ENCODE measurements at places on chromosomes 1 and 21.

DNA sequence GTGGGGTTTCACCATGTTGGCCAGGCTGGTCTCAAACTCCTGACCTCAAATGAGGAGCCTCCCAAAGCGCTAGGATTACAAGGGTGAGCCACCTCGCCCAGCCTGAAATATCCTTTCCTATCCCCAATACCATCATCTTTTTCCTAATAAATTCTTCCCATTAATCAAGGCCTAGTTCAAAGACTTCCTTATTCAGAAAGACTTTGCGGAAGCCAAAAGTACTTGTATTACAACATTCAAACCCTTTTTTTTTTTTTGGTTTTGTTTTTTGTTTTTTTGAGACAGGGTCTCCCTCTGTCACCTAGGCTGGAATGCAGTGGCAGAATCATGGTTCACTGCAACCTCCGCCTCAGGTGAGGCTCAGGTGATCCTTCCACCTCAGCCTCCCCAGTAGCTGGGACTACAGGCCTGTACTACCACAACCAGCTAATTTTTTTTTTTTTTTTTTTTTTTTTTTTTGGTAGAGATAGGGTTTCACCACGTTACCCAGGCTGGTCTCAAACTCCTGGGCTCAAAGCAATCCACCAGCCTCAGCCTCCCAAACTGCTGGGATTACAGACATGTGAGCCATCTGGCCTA is 7.6 kb downstream of the SLC19A2 start:
- no peak overlapping the region for H3K27ac ChIP-seq
- H3K4me1 ChIP-seq, result no peaks in the 10 kb centered on the region
- DNase-seq, result no peak
- H3K36me3 ChIP-seq, result peaks cover 19% of the 10 kb centered on the region

DNA sequence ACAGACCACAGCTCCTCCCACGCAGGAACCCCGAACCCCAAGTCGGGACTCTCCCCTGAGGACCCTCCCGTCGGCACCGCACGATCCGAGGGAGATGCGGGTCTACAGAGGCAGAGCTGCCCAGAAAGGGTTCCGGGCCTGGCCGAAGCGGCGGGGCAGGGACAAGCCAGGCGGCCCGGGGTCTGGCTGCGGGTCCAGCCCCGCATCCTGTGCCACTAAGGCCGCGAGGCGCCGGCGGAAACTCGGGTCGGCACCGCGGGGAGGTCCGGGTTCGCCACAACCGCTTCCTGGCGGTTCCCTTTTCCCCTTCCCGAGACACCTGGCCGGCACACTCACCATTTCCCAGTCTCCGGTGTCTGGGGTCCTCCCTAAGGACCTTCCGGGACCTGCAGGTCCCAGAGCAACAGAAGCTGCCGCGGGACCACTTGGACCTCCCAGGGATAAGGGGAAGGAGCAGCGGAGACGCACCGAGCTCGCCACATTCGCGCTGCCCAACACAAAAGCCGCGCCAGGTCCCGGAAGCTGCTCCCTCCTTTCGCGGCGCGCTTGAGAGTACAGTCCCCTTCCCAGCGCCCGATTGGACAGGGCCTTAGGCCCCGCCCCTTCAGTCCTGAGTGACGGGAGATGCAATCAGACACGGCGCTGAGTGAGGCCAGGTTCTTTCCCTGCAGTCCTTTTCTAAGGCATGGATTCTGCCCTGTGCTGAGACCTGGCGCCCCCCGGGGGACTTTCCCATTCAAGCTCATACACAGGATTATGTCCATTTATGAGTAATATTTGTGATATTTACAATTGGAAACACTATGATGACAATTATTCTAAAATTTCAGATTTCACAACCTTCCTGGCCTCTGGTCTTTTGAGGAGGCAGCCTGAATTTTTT is at the start of gene ZNF670:
Gene ZNF670 (minus strand): TSS at position 554 of the 883 bp plus-strand sequence. CDS start 215 bp downstream, at position 339.
- H3K36me3 ChIP-seq, result no peaks in the 10 kb centered on the region
- peak within 1 kb of the TSS; percentile 89 for H3K4me3 ChIP-seq
- H3K27ac ChIP-seq, result peak within 1 kb of the TSS; percentile 69
- peaks cover 4% of the 10 kb centered on the region for H3K4me1 ChIP-seq
- DNase-seq, result peak; percentile 94

- H3K4me3 ChIP-seq, result no peak overlapping the region
- H3K4me1 ChIP-seq, result no peaks in the 10 kb centered on the region
- H3K27ac ChIP-seq, result no peak overlapping the region
- H3K27me3 ChIP-seq, result peaks cover 90% of the 10 kb centered on the region
- DNase-seq, result no peak
These were observed 11.8 kb upstream of the FMOD start for GRCh38 chr1:203362720-203363025.

GRCh38 chr1:94920061-94920460 is 6.8 kb downstream of the CNN3 start:
- peaks cover 6% of the 10 kb centered on the region for H3K36me3 ChIP-seq
- no peaks in the 10 kb centered on the region for H3K27me3 ChIP-seq
- no peak overlapping the region for H3K27ac ChIP-seq
- no peak overlapping the region for H3K4me3 ChIP-seq

DNA sequence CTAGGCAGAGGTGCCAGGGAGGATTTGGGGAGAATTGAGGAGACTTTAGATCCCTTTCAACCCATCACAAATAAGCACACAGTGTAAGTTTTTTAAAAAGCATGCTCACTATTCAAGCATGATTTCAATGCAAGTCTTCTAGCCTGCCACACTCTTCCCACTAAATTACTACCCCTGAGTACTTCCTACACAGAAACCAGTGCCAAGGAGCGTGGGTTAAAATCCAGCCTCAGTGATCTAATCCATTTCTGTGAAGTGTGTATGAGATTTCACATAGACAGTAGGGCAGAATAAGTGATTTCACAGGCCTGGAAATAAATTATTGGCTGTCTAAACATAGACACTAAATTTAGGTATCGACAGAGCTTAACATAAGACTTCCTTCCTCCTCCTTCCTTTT is 142.9 kb upstream of the ATP1B1 start:
- no peak for DNase-seq
- H3K36me3 ChIP-seq, result no peaks in the 10 kb centered on the region

DNA sequence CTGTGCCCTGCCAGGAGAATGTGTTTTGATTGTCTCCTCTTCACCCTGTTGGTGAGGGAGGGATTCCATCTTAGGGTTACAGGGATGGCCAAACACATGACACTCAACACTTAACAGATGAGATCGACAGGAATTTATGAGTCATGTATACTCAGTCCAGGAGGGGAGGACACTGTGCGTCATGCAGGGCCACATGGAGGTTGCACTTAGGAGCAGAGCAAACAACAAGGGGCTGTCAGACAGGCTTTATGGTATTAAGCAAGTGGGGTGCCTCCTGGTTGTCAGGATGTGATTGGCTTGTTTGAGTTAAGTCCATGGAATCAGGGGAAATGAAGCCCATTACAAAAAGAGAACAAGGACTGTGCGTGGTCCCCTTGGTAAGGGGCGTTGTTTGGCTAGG is 26.9 kb downstream of the EDARADD start:
- no peaks in the 10 kb centered on the region for H3K36me3 ChIP-seq
- no peak overlapping the region for H3K4me3 ChIP-seq
- peak; percentile 65 for DNase-seq
- H3K27ac ChIP-seq, result no peak overlapping the region

- H3K27me3 ChIP-seq, result no peaks in the 10 kb centered on the region
- no peaks in the 10 kb centered on the region for H3K4me1 ChIP-seq
- no peak overlapping the region for H3K27ac ChIP-seq
- no peak for DNase-seq
- no peak overlapping the region for H3K4me3 ChIP-seq
These were observed 2.2 kb upstream of the HSD3B1 start for GRCh38 chr1:119504831-119505230.

DNA sequence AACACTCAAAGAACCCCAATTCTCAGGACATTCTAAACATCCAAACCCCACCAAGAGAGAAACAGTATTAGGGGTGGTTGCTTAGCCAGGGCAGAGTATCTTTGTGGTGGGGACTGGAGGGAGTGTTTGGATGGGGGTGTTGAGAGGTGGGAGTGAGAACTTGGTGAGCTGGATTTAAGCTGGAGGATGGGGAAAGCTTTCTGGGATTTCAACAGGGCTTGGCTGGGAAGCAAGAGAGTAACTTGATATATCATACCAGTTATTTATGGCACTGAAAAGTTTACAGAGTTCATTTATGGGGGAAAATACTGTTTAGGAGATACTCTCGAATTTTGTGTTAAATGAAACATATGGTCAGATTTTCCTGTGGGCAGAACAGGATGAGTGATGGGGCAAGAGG is 6.8 kb upstream of the CNIH3 start:
- DNase-seq, result no peak
- H3K4me3 ChIP-seq, result no peak overlapping the region
- no peaks in the 10 kb centered on the region for H3K36me3 ChIP-seq
- H3K27me3 ChIP-seq, result no peaks in the 10 kb centered on the region
- H3K4me1 ChIP-seq, result no peaks in the 10 kb centered on the region
- H3K27ac ChIP-seq, result no peak overlapping the region

DNA sequence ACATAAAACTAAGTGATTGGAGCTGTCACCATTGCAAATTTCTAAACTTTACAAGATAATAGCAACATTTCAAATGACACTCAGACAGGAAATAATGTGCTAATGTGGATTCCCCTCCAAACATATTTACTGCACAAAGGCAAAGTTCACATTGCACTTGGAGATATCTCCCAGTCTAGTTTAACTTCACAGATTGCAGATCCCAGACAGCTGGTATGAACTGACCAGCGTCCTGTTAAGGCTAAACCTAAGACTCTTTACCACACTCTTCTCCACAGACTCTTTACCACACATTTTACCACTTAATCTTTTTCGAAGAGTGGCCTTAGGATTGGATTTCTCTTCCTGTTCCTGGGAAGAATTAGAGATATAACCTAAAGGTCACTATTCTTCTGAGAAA is 40.6 kb upstream of the HSD3B1 start:
- H3K27ac ChIP-seq, result no peak overlapping the region
- peaks cover 26% of the 10 kb centered on the region for H3K27me3 ChIP-seq
- no peaks in the 10 kb centered on the region for H3K4me1 ChIP-seq
- H3K4me3 ChIP-seq, result no peak overlapping the region
- DNase-seq, result no peak
- H3K36me3 ChIP-seq, result no peaks in the 10 kb centered on the region

GRCh38 chr1:210143465-210144062 is 89.0 kb upstream of the SERTAD4 start:
- H3K4me1 ChIP-seq, result no peaks in the 10 kb centered on the region
- no peaks in the 10 kb centered on the region for H3K36me3 ChIP-seq
- peaks cover 12% of the 10 kb centered on the region for H3K27me3 ChIP-seq

GRCh38 chr1:225467193-225468020 is 39.6 kb upstream of the LBR start:
- peaks cover 18% of the 10 kb centered on the region for H3K4me1 ChIP-seq
- H3K36me3 ChIP-seq, result no peaks in the 10 kb centered on the region
- H3K4me3 ChIP-seq, result no peak overlapping the region
- no peak overlapping the region for H3K27ac ChIP-seq
- no peak for DNase-seq

DNA sequence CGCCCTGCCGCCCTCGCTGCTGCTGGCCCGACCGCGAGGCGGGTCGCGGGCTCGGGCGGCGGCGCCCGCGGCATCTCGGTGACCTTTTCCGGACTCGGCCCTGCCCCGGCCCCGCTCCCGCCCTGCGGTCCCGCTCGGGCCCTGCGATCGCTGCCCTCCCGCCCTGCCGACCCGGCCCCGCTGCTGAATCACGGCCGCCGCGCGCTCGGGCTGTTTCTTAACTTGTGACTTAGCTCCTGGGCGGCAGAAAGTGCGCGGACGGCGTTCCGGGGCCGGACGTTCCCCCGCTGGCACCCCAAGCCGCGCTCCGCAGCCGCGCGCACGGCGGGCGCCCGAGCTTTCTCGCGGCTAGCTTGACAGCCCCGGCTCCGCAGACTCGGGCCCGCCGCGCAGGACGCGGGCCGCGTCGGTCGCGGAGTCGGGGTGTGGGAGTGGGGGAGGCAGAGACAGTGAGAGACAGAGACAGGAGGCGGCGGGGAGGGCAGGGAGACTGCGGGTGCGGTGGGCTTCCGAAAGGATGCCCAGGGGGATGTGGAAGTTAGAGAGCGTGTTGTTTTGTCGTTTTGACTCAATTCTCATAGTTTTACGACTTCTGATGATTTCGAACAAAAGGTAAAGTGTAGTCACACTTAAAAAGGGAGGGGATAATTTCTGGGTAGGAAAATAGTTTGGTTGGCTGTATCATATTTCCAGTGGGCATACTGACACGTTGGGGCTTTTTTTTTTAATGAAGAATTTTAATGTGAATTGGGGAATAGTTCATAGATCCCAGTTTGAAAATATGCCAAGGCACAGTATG is 49.8 kb downstream of the PRDM2 start:
- H3K4me3 ChIP-seq, result peak overlapping the region; percentile 94
- peaks cover 13% of the 10 kb centered on the region for H3K36me3 ChIP-seq
- peak overlapping the region; percentile 67 for H3K27ac ChIP-seq
- H3K4me1 ChIP-seq, result peaks cover 5% of the 10 kb centered on the region
- H3K27me3 ChIP-seq, result no peaks in the 10 kb centered on the region

DNA sequence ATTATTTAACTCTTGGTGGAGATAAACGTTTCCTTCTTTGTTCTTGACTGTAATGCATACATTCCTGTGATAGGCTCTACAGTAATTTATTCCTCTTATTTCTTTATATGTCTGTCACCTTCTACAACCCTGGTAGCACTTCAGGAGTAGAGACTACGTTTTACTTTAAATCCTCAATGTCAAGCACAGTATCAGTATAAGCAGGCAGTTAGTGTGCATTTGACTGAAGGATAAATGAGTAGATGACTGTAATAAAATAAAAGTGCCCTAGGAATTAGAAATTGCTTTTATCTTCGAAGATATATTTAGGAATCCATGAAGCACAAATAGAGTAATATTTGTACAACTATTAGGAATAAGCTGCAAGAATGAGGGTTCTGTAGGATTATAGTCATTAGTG is 599.6 kb upstream of the PRMT6 start:
- DNase-seq, result no peak
- no peak overlapping the region for H3K4me3 ChIP-seq
- H3K27me3 ChIP-seq, result no peaks in the 10 kb centered on the region
- H3K4me1 ChIP-seq, result no peaks in the 10 kb centered on the region
- no peaks in the 10 kb centered on the region for H3K36me3 ChIP-seq

GRCh38 chr1:171973421-171973820 is 132.1 kb downstream of the DNM3 start:
- no peaks in the 10 kb centered on the region for H3K4me1 ChIP-seq
- no peak overlapping the region for H3K4me3 ChIP-seq
- H3K27ac ChIP-seq, result no peak overlapping the region

DNA sequence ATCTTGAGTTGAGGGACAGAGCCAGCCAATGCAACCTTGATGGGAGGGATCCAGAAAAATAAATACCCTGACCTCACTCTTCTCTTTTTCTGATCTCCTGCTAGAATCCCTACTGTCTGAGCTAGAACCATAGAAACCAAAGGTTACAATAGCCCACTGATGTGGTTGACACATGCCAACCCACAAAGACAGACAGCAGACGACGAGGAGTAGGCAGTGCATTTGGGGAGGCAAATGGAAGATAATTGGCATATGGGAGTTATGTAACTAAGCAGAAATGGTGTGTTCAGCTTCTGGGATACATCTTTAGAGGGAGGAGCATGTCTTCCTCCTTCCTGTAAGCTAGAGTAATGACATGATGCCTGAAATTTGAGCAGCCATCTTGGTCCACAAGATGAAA is 171.7 kb upstream of the FGGY start:
- H3K4me1 ChIP-seq, result peaks cover 4% of the 10 kb centered on the region
- H3K27me3 ChIP-seq, result no peaks in the 10 kb centered on the region
- DNase-seq, result no peak
- no peaks in the 10 kb centered on the region for H3K36me3 ChIP-seq

Data from mesenchymal stem cell (in vitro differentiated cells and primary cell).